ENCODE measurements at places on chromosomes 6 and 20.
A peak's percentile ranks its signal among the peaks of the same experiment; 100 is the strongest.

- DNase-seq = no peak
Measured at GRCh38 chr6:138107752-138108592, 753 bp upstream of the PERP start.

GRCh38 chr6:42453031-42453653 is 1.4 kb upstream of the TRERF1 start:
- DNase-seq = peak; percentile 24

- no peak for DNase-seq
Measured at GRCh38 chr6:168638468-168639271, 197.7 kb downstream of the SMOC2 start.

DNA sequence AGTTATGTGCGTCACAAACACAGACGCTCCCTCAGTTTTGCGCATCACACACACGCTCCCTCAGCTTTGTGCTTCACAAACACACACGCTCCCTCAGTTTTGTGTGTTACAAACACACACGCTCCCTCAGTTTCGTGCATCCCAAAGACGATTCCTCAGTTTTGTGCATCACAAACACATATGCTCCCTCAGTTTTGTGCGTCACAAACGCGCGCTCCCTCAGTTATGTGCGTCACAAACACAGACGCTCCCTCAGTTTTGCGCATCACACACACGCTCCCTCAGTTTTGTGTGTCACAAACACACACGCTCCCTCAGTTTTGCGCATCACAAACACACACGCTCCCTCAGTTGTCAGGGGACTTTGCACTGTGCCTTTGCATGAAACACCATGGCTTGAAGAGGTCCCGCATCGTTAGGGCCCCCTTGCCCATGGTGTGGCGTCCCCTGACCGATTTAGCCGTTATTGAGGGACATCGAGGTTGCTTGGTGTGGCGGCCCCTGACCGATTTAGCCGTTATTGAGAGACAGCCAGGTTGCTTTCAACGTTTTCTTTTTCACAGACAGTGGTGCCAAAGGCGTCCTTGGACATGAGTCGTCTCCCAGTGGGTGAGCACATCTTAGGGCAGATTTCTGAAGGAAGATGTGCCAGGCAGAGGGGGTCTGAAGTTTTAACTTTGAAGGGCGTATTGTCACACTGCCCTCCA is 28.1 kb upstream of the MYT1 start:
- no peak for DNase-seq

GRCh38 chr20:35901678-35902544 is 52.4 kb downstream of the SCAND1 start:
- DNase-seq = no peak

DNA sequence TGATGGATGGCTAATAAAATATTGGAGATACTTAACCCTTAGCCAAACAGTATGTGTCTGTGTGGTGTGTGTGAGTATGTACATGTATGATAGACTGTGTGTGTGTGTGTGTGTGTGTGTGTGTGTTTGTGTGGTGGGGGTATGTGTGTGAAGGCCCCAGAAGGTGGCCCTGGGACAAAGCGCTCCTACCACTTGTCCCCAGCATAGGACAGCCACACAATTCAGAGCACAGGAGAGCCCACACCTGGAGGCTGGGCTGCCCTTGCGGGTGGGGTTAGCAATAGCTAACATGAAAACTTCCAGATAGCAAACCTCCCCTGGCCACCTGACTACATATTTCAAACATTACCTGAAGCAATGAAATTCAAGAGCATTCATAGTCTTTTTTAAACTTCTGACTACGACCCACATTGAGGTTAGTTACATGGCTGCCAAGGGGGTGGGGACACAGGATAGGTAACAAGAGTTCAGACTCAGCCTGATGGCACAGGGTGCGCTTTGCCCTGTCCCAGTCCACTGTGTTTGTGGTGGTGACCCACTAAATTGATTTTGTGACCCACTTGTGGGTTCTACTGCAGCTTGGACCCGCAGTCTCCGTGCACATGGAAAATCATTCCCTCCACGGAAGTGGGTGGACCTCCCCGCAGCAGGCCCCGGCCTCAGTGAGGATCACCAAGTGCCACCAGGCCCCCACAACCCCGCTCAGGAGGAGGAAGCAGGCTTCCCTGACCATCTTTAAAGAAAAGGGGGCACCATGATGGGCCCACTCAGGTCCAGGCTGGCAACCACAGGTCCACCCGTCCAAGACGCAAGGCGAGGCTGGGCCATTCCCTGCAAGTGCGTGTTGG is 34.8 kb downstream of the ZC3H12D start:
- no peak for DNase-seq

- DNase-seq = no peak
Measured at GRCh38 chr6:21953831-21954801, 342.7 kb downstream of the PRL start.

- no peak for DNase-seq
Measured at GRCh38 chr20:11499101-11499634, 418.5 kb upstream of the BTBD3 start.

DNA sequence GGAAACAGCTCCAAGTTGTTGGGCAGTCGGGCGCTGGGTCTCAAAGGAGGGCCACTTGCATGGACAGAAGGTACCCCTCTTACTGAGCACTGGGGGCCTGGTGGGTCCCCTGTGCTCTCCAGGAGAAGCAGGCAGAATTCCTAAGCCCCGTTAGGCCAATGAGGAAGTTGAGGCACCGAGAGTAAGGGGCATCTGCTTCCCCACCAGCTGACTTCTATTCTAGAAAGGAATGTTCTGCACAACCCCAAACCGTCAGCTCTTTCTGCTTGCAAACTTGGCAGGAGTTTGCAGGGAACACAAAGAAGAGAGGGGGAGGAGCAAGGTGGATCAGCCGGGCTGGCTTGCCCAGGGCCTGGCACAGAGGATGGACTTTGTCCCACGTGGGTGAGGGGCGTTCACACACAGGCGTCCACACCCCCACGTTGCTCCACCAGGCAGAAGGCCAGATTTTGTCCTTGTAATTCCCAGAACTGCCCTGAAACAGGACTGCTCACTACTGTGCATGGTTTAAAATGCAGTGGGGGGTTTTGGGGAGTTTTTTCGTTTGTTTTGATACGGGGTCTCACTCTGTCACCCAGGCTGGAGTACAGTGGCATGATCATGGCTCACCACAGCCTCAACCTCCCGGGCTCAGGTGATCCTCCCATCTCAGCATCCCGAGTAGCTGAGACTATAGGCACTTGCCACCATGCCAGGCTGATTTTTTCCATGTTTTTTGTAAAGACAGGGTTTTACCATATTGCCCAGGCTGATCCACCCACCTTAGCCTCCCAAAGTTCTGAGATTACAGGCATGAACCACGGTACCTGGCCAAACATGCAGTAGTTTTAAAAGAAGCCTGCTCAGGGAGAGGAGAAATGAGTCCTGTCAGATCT is 93.3 kb downstream of the SNX5 start:
- peak; percentile 68 for DNase-seq

GRCh38 chr20:60541991-60542390 is 583.8 kb downstream of the CDH26 start:
- no peak for DNase-seq

GRCh38 chr6:12049165-12049564 is 37.1 kb downstream of the HIVEP1 start:
- no peak for DNase-seq

DNA sequence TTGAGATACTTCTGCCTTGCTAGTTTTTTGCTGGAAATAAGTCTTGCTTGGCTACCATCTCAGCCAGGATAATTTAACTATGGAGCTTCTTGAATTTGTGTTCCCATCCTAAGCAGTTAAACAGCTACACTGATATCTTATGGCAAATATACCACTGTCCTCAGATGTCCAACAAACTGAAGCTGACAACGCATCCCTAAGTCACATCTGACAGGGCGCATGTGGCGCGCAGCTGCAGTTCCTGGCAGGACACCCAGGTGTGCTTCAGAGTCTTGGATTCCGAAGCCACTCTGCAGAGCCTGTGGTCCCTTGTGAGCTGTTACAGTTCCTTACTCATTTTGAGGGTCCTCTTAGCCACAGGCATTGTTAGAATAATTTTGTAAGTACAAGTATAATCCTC is 127.9 kb downstream of the WDR27 start:
- no peak for DNase-seq

DNA sequence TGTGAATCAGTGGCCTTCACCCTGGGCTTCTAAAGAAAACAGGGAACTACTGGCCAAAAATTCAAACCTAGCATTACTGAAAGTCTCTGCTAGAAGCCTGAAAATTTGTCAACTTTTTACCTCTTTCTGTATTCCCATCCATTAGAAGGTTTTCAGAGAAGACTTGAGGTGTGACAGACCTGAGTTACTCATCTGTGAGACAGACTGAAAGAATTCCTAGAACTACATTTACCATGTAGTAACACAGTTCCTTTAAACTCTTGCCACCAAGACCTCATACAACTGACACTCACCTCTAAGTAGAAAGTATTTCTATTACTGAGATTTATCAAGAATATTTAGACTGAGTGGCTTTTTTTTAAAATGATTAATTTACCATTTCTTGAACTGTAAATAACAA is 4.5 kb downstream of the DPM1 start:
- no peak for DNase-seq

DNA sequence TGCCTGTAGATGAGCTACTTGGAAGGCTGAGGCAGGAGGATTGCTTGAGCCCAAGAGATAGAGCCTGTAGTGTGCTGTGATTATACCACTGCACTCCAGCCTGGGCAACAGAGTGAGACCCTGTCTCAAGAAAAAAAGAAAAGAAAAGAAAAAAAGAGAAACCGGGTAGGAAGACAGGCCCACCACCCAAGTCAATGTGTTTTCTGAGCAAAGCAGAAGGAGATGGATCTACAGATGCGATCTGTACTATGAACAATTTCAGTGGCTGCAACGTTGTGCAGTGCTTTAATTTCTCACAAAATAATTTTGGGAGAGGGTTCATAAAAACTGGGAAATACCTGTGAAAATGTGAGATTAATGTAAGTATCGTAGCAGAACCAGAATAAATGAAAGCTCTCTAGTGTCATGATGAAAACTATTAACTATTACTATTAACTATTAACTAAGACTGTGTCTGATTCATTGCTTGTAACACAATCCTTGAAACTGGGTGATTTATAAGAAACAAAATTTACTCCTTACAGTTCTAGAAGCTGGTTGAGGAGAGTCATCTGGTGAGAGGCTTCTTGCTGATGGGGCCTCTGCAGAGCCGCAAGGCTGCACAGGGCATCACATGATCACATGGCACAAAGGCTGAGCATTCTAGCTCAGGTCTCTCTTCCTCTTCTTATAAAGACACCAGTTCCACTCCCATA is 233.1 kb upstream of the ZNF217 start:
- no peak for DNase-seq

DNA sequence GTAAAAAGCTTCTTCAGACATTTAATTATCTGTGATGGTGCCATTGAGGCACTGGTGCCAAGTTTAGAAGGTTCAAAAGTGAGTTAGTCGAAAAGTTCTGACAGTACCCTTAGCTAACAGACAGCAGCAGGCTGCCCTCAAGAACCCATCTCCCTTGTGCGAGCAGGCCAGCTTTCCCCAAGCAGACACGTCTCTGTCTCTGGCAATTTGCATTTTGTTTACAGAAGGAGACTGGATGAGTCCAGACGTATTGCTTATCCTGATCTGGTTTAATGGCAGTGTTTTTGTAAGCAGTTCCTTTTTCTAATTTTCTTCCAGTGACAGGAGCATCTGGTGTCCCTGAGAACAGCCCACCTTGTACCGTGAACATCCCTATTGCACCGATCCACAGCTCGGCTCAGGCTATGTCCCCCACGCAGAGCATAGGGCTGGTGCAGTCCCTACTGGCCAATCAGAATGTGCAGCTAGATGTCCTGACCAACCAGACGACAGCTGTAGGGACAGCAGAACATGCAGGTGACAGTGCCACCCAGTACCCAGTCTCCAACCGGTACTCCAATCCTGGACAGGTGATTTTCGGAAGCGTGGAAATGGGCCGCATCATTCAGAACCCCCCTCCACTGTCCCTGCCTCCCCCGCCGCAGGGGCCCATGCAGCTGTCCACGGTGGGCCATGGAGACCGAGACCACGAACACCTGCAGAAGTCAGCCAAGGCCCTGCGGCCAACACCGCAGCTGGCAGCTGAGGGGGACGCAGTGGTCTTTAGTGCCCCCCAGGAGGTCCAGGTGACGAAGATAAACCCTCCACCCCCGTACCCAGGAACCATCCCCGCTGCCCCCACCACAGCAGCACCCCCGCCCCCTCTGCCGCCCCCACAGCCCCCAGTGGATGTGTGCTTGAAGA is 58.3 kb upstream of the TMEM181 start:
- DNase-seq = no peak

DNA sequence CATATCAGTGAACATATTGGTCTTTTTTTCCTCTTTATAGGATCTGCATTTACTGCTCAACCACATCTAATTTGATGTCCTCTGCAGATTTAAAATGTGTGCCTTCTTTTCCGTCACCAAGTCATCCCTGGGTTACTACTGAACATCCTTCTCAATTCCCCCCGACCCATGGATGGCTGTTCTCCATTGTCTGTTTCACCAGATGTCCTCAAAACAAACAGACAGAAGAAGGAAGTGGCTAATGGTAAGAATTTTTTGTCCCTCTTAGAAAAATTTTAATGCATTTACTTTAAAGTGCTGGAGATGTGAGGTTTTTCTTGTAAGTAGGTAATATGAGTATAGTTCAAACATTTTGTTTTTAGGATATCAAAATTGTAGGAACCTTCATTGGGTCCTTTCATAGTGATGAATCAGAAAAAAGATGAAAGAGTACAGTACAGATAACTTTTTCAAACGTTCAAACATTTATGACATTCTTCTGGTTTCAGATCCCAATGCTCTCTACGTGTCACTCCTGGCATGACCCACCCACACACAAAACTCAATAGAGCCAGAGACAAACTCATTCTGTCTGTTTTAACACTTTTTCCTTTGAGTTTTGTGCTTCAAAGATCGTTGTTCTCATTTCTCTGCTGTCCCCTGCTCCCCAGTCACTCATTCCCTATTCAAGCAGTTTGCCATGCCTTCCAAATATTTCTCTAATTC is 276.4 kb downstream of the PRL start:
- DNase-seq = no peak

DNA sequence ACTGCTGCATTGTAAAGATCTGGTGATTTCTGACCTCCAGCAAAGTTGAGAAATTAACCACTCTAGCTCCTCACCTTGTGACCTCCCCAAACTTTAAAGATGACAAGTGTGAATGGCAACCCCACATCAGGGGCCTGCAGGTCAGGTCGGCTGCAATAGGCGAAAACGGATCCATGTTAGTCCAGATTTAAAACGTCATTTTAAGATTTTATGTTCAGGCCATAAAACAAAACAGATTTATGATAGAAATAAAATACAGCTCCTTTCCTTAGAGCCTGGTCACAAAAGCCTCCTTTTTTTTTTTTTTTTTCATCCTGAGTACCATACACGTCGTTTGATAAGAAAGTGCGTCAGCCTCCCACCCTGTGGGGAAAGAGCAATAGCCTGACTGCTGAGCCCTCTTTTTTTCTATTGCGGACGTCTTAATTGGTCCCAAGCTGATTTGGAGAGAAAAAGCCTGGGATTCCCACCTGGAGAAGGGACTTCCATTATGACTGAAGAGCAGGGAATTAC is 519.2 kb upstream of the NOX3 start:
- no peak for DNase-seq

GRCh38 chr6:106169517-106169916 is 83.4 kb downstream of the PRDM1 start:
- DNase-seq = no peak

- DNase-seq = peak; percentile 41
Measured at GRCh38 chr6:139219271-139219729, 72.5 kb downstream of the TXLNB start.

GRCh38 chr20:54293526-54293925 is 85.6 kb downstream of the PFDN4 start:
- DNase-seq = no peak

GRCh38 chr6:10411131-10411970 is 3.5 kb downstream of the TFAP2A start:
- no peak for DNase-seq
